ENCODE measurements at places on chromosomes 7 and 10.
A peak's percentile ranks its signal among the peaks of the same experiment; 100 is the strongest.

- no peak for DNase-seq
These were observed 1377.8 kb upstream of the LRRTM3 start for GRCh38 chr10:65548001-65548400.

DNA sequence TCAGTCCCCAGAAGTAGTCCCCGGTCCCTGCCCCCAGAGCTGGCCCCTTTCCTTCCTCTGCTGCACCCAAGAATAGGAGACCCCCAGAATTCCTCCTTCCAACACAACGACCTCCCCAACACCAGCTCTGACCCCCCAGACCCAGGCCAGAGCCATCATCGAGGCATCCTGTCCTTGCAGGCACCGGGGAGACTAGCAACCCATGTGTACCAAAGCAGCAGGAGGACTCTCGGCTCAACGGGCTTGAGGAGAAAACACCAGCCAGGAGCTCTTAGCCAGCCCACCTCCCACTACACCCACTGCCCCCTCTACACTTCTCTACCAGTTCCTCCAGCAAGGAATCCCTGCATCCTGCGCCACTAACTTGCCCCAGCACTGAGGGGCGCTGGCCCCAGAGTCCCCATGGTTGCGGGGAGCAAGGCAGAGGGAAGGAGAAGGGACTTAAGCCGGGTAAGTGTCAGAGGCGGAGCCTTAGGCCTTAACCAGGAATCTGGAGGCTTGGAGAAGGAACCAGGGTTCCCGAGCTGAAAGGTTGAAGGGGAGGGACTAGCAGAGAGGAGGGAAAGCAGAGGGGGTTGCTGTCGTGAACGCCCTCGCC is 3.9 kb downstream of the GRID1 start:
- DNase-seq, result no peak

DNA sequence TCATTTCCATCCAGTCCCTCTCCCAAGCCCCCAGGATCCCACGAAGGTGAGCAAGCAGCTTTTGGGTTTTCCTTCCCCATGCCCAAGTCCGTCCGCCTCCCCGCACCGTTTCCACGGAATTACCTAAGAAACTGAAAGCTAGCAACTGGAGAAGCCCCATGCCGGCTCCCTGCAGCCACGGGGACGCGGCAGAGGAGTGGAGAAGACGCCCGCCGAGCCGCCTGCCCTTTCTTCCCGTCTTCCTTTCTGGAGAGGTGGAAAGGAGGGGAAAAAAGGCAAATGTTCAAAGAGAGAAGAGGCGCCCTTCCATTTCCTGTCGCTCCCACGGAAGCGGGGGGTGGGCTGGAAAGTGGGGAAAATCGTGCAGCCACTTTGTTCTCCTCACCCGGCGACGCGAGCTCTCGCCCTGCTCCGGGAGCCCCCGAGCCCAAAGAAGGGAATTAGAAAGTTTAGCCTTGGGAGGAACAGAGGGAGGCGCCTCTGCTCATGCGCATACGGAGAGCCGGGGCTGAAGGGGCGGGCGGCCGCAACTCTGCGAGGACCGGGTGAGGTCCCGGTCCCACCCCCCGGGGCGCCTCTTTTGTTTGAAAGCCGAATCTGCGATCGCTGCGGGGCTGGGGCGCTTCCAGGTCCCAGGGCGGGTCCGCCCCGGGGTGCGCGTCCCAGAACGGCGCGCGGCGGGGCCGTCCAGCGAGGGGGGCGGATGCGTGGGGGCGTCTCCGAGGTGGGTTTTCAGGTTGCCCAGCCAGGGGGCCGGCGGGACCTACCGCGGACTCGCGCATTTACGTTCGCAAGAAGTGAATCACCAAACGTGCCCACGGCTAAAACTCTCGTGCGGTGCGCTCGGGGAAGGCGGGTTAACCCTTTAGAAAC is at the start of gene LAMB1:
LAMB1 (minus strand) TSS at position 436 of the 873 bp plus-strand sequence; CDS start at position 160, 276 bp downstream.
- no peak for DNase-seq

DNA sequence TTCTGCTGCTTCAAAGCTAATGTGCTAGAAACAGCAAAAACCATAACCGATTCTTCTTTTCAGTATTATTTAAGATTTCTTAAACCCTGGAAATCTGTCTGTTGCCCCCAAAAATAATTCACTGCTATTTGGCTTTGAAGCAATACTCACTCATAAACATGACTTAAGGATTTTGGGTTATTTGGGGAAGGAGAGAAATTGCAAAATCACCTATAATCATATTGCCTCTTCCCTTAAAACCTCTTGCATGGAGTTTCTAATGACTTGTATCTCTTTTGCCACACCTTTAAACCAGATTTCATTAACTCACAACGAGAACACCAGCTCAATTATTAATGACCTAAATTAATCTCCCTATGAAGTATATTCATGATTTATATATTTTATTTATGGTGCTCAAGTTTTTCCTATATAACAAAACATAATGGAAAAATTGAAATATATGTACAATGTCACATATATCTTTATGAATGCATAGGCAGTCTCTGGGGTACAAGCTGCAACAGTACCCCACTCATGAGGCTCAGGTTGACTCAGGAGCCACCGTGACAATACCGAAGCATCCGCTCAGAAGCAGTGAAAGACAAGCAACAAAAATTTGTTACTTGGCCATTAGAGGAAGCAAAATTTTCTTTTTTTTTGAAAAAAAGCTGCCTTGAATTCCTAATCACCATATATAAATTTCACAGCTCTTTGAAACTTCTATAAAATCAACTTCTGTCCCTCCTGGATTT is 3.0 kb downstream of the NAMPT start:
- no peak for DNase-seq

- DNase-seq, result no peak
These were observed 11.0 kb downstream of the SVIL start for GRCh38 chr10:29623797-29624196.

GRCh38 chr10:78456649-78457400 is 423.2 kb downstream of the RPS24 start:
- DNase-seq, result no peak

- no peak for DNase-seq
These were observed 733.5 kb downstream of the ZWINT start for GRCh38 chr10:55627501-55628051.

GRCh38 chr10:31770307-31770902 is 158.2 kb downstream of the ARHGAP12 start:
- DNase-seq, result peak; percentile 33

GRCh38 chr10:77989081-77989724 is 40.1 kb downstream of the POLR3A start:
- no peak for DNase-seq

DNA sequence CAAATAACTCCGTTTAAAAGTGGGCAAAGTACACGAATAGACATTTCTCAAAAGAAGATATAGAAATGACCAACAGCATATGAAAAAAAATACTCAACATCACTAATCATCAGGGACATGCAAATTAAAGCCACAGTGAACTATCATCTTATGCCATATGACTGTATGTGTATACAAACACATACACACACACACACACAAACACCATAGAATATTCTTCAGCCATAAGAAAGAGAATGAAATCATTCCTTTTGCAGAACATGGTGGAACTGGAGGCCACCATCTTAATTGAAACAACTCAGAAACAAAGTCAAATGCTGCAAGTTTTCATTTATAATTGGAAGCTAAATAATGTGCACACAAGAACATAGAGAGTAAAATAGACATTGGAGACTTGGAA is 1019.4 kb downstream of the KCNMA1 start:
- no peak for DNase-seq

- no peak for DNase-seq
These were observed 68.3 kb downstream of the HIPK2 start for GRCh38 chr7:139709485-139709884.

DNA sequence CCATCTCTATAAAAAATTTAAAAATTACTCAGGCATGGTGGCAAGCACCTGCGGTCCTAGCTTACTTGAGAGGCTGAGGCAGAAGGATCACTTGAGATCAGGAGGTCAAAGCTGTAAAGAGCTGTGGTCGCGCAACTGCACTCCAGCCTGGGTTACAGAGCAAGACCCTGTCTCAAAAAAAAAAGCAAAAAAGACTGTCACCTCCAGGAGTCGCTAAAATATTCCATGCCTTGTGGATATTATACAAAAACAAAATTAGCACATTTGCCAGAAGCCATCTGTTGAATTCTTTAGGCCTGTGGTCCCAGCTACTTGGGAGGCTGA is 87.0 kb upstream of the SDK1 start:
- no peak for DNase-seq

DNA sequence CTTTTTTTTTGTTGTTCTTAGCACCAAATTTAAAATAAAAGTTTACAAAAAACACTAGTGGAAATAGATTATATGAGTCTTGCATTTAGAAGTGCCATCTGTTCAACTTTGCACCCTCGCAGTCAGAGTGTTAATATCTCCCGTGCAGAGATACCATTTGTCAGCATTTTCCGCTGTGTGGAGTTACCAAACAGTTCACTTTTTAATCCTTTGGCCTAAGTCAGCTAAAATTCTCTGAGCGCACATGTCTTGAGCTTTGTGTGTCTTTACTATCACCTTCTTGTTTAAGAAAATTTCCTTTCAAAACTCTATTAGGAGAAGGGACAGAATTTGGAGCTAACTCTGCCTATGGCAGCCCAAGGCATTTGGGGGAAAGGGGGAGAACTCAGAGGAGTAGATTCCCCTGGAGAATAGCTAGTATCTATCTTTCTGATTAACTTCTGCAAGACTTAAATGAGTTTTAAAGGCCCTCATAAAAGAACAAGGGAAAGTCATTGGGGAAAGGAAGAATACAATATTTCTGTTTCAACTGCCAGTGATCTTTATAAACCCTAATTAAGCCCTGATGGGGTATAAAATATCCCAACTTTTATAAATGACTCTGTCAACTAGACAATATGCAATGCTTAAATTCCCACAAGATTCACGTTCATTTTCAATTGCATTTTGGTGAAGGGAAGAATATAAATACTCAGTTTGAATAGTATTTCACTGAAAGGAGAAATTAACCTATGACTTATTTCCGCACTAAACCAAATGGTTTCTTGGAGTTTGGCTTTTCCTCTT is 114.9 kb upstream of the RAB11FIP2 start:
- no peak for DNase-seq

GRCh38 chr7:142739923-142740492 is 9.3 kb upstream of the PRSS1 start:
- no peak for DNase-seq

DNA sequence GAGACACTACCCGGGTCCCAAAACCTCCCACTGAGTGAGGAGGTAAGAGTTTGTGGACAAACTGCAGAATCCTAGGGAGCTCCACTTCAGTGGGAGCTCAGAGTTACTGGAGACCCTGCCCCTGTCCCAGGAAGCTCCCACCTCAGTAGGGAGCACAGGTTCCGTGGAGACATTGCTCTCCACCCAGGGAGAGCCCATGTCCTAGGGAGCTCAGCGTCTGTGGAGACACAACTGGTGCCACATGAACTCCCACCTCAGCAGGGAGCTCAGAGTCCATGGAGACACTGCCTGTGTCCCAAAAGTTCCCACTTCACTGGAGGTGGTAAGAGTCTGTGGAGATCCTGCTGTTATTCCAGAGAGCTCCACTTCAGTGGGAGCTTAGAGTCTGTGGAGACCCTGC is 6.3 kb downstream of the MYO1G start:
- DNase-seq, result no peak

DNA sequence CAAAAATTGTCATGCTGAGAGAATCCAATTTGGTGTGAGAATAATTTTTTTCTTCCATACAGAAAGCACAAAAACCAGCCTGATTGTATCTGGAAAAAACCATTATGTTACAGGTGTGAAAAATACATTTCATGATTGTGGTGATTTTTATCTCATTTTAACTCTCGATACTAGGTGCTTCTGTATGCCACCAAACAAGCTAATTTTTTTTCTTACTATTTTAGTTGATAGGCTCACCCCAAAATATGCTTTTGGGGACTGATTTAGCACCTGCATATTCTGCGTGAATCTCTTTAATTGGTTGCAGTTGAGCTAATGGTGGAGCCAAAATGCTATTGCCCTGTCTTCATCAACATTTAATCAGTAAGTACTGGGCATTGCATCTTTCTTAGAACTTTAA is 1.9 kb downstream of the DMTF1 start:
- no peak for DNase-seq

- no peak for DNase-seq
These were observed 14.6 kb upstream of the NUB1 start for GRCh38 chr7:151327022-151327421.

GRCh38 chr10:35635576-35635975 is 6.5 kb downstream of the FZD8 start:
- DNase-seq, result no peak

DNA sequence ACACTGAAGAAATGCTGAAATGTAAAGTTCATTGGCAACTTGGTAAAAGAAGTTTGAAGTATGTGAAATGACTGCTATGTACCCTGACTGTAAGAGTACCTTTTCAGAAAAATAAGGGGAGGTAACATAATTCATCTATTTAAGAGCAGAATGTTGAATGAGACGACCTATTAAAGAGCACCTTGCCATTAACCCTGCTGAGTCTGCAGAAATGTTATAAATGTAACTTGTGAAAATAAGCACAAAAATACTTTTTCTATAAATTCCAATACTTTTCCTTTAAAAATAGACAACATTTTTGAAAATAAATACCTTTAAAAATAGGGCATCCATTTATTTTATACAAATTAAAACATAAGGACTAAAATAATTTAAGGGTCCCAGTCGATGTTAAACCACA is 7.7 kb downstream of the TM9SF3 start:
- DNase-seq, result no peak

DNA sequence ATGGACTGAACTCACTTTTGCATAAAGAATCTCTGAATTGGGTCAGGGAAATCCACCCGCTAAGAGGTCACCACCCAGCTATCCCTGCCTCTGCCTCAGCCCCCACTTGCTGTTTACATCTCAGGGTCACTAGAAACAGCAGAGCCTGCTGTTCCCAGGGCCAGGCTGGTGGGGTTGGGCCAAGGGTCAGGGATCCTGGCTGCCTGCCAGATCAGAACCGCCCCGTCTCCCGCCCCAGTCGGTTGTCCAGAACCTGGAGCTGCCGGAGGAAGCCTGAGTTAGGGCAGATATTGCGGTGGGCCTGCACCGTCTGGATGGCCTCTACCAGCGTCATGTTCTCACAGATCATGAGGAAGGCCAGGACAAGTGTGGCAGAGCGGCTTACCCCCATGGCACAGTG is 17.0 kb upstream of the SAMD8 start:
- DNase-seq, result no peak

- no peak for DNase-seq
These were observed 35.0 kb upstream of the AGR3 start for GRCh38 chr7:16916738-16917137.

GRCh38 chr7:18993933-18994668 is 123.3 kb downstream of the TWIST1 start:
- DNase-seq, result no peak

Data from stimulated activated CD8-positive, alpha-beta memory T cell treated with anti-CD3 and anti-CD28 coated beads, Interleukin-15, amount 100 ng/mL, for 4 hours (primary cell).